ENCODE measurements at places on chromosomes 1 and 21. TPM values are rescaled to one million over a fixed set of nuclear protein-coding genes. Genes with fewer than 3 reads are reported as not detected.

- no peak for DNase-seq
Measured at GRCh38 chr1:214957330-214958137, 125.0 kb upstream of the KCNK2 start.

CHODL gene
- 1.6 TPM for total RNA-seq

GRCh38 chr1:184272175-184272866 is 114.5 kb upstream of the C1orf21 start:
- no peak for DNase-seq

ZNF593OS gene
- 2.1 TPM for total RNA-seq

- no peak for DNase-seq
Measured at GRCh38 chr1:53319296-53320101, 8.4 kb downstream of the LRP8 start.

DNA sequence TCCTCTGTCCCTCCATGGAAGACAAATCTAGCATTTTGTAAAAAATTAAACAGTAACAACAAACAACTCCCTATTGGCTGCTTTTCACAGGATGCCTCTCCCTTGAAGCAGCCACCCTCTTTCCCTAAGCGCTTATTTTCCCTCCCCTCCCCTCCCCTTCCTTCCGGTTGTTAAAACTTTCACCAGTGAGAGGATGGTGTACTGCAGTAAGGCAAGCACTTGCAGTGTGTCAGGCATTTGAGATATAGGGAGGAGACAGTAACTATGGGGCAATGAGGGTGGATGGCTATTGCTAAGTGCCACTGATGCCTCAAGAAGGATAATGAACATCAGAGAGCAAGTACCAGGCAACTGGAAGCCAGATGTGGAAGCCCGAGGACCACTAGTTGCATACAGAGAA is 19.1 kb upstream of the KIAA1614 start:
- no peak for DNase-seq
